ENCODE measurements at places on chromosomes 3 and 15.

DNA sequence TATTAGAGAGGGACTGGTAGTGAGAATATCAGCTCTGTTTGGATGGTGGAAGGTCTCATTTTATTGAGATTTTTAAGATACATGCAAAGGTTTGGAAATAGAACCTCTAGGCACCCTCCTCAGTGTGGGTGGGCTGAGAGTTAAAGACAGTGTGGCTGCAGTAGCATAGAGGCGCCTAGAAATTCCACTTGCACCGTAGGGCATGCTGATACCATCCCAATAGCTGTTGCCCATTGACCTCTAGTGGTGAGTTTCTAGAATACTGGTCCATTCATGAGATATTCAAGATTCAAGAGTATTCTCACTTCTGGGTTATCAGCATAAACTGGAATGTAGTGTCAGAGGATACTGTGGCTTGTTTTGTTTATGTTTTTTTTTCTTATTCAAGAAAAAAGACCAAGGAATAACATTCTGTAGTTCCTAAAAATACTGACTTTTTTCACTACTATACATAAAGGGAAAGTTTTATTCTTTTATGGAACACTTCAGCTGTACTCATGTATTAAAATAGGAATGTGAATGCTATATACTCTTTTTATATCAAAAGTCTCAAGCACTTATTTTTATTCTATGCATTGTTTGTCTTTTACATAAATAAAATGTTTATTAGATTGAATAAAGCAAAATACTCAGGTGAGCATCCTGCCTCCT lies 87.2 kb downstream of the TGFBR2 start:
- DNase-seq, result no peak

- no peak for DNase-seq
These were observed 3.6 kb downstream of the WWTR1 start for GRCh38 chr3:149654188-149654601.

- no peak for DNase-seq
These were observed 65.6 kb downstream of the SUMF1 start for GRCh38 chr3:4401441-4401840.

DNA sequence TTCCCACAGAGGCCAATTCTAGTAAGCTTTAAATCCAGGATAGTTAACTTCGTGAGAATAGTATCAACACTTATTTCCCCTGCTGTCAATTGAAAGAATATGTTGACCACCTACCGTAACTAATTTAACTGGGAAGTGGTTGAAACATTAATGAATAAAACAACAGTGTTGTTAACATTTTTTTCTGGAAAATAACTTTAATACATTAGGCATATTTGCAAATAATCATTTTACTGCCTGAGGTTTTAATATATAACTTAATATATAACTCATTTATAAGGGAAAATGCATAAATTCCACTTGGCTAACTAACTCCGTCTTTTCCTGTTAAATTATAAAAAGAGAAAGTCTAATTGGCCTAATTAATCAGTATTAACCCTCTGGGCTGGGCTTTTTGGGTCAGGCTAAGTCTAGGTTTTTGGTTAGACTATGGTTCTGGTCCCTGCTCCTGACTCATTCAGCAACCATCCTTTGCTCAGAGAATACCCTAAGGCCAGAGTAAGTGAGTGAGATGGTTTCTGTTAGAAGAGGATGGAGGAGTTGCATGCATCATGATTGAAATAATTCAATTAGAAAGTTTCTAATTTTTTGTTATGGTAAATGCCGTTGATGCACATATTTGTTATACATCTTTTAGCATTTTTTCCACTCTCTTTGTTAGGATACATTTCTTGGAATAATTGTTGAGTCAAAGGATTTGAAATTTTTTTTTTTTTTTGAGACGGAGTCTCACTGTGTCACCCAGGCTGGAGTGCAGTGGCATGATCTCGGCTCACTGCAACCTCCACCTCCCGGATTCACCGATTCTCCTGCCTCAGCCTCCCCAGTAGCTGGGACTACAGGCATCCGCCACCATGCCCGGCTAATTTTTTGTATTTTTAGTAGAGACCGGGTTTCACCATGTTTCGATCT lies 10.8 kb upstream of the SKIL start:
- DNase-seq, result no peak

DNA sequence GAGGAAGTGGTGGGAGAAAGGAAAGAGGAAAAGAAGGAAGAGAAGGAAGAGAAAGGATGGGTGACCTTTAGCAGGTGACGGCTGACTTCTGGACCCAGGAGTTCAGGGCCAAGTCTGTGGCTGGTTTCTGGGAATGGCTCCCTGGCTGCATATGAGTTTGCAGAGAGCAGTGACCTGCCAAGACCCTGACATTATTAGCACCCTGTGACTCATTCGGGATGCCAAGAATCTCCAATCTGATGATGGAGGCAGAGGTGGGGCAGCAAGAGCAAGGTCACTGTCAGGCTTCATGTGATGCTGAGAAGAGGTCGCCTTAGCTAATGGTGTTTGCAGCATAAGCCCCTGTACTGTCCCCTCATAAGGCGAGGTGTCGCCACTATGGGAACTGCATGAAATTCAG lies 42.6 kb downstream of the MYZAP start:
- no peak for DNase-seq

- no peak for DNase-seq
These were observed 48.1 kb upstream of the CDV3 start for GRCh38 chr3:133525435-133525834.

GRCh38 chr3:23430781-23431398 lies 227.8 kb downstream of the UBE2E2 start:
- no peak for DNase-seq

GRCh38 chr3:46359733-46360493 lies 6.0 kb downstream of the CCR2 start:
- DNase-seq, result no peak

GRCh38 chr3:195762611-195763010 lies 41.8 kb downstream of the MUC20 start:
- DNase-seq, result no peak

DNA sequence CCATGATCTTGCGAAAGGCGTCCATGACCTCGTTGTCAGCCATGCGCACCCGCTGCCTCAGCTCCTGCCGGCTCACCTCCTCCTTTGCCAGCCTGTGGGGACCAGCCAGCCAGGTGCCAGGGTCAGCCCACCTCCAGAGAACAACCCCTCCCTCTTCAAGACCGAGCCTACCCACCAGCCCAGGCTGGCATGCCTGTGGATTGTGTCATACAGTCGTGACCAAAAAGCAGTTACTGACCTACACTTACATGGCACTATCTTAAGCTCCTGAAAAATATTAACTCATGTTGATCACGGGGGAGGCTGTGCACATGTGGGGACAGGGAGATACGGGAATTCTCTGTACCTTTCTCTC lies 10.7 kb upstream of the CAMK1 start:
- no peak for DNase-seq

GRCh38 chr3:25768851-25769250 lies 14.4 kb downstream of the NGLY1 start:
- no peak for DNase-seq

DNA sequence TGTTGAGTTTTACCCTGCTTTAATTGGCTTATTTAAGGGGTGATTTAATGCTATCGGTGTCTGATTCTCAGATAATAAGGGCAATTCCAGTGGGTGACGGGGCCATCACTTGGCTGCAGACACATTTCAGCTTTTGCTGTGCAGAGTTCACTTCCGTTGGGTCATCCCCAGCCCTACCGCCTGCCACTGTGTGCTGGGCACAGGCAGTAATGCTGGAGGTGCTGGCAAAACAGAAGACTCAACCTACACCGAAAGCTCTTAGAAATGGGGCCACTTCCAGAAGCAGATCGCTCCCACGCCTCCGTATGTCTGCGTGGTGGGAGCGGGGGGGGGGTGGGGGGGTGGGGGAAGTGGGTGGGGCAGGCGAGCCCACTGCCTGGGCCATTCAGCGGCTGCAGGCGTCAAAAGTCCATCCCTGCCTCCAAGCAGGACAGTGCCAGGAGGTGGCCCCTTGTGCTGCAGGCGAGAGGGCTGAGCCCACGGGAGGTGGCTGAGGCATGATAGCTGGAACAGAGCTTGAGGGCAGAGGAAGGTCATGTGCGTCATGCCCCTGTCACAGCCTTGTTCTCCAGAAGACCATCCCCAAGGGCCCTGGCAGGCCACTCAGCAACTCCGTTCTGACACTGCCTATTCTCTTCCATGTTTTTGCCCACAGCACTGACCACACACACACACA lies 128.3 kb downstream of the ATP10A start:
- no peak for DNase-seq

DNA sequence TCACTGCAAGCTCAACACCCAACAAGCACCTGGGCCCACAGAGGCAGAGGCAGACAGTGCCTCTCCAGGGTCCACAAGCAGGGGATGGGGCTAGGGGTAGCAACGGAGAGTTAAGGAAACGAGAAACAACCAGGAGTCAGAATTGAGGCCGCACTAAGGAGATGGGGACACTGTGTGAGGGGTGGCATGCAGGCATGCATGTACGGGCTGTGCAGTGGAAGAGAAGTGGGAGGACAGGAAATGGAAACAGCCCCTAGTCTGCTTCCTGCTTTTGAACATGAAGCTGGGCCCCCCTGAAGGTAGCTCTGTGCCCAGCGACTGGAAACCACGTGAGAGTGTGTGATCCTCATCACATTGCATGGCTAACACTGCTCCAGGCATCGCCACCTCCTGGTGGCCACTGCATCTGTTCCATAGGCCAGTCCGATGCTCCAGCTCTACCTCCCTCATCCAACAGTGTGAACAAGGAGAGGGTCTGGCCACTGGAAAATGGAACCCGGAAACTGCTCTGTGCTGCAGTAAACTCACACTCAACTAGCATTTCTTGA lies 44.0 kb downstream of the XXYLT1 start:
- DNase-seq, result no peak

DNA sequence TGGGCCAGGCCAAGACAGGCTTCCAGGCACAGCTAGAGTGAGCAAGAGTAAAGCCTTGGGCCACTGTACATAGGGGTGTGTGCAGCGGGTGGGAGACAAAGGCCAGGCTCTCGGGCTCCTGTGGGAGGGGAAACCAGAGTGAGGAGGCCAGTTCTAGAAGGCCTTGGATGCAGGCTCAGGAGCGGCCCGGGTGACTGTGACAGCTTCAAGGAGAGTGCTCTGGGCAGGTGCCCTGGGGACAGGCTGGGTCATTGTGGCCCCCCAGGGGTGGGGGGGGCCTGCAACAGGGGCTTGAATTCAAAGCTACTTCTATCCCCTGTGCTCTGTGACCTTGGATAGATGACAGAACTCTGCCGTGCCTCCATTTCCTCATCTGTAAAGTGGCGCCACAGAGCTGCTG lies 109.2 kb downstream of the DNAJB8 start:
- no peak for DNase-seq

DNA sequence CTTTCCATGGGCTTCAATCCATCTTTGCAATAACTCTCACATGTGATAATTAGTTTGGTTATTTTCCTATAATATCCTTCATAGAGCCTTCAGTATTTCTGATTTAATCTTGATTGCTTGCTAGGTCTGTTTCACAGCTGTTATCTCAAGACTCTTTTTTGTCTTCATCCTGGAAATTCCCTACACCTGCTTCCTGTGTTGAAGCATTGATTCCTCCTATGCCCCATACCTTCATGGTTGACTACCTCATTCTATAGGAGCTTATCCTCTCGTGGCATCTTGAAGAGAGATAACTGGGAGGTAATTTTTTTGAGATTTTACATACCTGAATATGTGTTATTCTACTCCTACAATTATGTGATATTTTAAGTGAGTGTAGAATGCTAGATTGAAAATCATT lies 26.7 kb downstream of the PIK3CA start:
- DNase-seq, result no peak

DNA sequence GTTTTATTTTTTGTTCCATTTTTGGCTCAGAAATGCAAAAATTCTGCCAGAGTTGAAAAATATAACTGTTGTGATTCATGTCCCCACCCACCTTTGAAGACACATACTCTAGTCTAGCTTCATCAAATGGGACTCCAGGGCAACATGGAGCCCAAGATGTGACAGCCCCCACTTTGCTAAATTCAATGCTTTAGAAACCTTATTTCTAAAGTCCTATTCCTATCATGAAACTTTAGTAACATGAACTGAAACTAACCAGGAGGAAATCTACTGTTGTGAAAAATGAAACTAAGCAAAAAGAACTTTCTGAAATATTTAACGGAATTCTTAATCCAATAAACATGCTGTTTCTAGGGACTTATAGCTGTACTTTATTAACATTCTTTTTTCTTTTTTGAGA lies 20.3 kb downstream of the UBP1 start:
- DNase-seq, result no peak

DNA sequence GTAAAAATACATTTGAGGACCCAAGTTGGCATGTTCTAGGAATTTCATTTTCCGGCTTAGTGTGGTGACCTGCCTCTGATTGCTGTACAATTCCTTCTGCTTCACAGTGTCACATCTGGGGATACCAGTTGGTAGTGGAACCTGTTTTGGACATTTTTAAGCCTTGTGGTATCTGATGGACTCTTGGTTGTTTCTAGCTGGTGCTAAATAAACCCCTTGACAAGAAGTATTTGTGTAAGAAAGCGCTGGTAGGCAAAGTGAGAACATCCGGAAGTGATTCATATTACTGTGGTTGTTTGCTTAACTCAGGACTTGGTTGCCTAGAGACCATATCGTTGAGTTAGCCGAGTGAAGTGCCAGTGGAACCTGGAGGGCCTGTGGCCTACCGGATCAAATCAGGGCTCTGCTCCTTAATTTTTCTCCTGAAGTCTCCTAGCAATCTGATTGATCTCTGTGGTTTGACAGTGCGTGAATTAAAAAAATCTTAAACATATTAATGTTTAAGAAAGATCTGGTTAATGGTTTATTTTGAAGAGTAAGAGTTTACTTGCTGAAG lies 12.8 kb downstream of the IQGAP1 start:
- no peak for DNase-seq

GRCh38 chr3:135191708-135192107 lies 396.6 kb downstream of the EPHB1 start:
- DNase-seq, result no peak

GRCh38 chr3:37897763-37898162 lies 36.1 kb downstream of the CTDSPL start:
- DNase-seq, result no peak

- no peak for DNase-seq
These were observed 469.3 kb upstream of the CDIN1 start for GRCh38 chr15:36109943-36110658.

DNA sequence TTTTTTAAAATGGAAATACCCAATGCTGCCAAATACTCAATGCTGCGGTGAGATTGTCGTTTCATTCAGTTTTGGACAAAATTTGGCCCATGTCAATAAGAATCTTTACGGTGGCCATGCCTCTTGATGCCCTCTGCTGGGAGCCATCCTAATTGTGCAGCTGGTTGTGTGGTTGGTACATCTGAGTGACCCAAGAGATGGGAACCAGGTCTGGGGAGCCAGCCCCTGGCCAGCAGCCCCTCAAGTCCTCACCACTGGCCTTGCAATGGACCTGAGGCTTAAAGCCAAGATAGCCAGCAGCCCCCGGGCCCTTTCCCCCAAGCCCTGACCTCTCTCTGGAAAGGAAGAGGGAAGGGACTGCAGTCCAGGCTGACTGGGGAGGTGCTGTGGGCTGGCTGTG lies 36.4 kb upstream of the ESYT3 start:
- DNase-seq, result no peak

DNA sequence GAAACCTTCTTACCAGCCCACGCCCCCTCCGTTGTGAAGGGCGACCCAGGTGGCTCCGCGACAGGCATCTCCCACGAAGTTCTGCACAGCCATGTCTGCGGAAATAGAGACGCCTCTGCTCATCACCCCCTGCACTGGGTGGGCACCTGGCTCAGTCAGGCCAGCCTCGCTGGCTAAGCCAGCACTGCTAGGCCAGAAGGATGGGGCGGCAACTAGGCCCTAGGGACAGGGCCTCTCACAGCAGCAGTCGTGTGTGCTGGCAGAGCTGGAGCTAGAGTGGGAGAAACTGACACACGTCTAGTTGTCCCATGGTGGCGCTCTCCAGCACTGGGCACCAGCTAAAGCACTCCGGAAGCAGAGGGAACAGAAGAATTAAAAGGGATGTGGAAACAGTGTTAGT lies 12.5 kb upstream of the ZXDC start:
- no peak for DNase-seq
